ENCODE measurements at places on chromosomes 4 and X.

DNA sequence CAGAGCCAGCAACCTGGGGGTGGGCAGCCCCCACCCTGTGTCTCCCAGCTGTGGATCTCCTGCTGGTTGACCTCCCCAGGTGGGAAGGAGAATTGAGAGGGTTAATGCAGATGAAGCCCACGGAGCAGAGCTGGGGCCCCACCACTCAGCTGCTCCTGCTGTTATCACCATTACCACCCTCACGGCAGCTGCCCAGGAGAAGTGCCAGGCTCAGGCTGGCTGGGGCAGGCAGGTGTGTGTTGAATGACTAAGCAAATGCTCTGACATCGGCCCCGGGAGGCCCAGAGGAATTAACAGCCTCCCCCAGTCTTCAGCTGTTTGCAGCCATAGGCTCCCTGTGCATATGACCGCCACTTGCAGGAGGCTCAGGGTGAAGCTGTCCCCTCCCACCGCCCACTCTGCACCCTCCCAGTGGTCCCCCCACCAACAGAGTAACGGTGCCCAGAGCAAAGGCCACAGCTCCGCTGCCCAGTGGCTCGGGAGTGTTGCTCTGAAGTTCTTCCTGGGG, 133.8 kb downstream of the CPZ start:
- DNase-seq = no peak

DNA sequence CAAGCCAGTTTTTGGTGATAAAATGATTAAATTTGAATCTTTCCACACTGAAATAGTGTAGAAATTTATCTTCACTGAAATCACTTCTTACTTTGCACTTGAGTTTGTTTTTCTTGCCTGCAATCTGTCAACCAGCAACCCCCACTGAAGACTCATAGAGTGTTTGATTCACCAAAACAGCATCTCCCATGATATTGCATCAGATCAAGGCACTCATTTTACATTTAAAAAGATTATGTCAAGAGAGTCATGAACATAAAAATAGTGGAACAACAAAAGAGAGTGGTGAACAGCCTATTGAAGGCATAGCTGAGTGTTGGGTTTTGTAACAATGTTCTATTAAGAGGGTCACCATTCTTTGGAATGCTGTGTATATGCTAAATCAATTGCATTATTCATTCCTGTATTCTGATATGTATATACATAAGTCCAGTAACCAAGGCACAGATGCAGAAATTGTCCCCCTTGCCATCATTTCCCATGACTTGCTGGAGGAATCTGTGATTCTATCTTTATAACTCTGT, 1934.9 kb downstream of the ARAP2 start:
- DNase-seq = no peak

DNA sequence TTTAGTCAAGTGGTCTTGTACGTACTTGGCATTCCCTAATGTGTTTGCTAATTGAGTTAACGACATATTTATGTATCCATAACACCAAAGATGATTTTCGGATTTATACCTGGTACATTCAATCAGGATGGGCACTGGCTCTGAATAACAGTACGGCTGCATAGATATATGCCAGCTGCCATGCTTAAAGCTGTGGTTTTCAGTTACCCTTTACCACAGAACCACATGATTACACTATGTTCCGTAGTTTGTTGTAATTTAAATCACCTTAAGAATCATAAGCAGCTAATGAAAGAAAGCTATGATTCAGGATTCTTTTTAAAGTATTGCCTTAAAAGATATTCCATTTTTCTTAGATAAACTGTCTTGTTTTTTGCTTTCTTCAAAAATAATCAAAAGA, 53.6 kb downstream of the FIP1L1 start:
- DNase-seq = no peak

DNA sequence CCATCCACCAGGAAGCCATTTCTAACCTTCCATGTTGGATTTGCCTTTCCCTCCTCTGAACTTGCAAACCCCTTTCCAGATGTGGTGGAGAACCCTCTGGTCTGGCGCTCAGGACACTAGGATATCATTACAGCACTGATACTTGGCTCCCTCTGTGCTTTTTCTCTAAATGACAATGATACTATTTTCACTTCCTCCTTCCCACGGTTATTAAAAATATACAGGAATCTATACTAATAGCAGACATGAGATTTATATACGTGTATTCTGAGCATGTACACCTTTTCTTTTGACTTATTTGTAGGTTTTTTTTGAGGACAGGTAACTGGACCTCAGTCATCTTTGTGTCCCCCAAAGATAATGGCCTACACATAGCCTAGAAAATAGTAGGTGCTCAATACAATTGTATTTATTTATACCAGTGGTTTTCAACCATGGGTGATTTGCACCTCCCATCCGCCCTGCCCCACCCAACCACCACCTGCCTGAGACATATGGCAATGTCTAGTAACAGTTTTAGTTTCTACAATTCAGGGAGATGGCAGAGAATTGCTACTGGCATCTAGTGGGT, 60.4 kb upstream of the PLAC8 start:
- no peak for DNase-seq

- DNase-seq = no peak
Measured at GRCh38 chr4:16884673-16885460, 13.6 kb downstream of the LDB2 start.

DNA sequence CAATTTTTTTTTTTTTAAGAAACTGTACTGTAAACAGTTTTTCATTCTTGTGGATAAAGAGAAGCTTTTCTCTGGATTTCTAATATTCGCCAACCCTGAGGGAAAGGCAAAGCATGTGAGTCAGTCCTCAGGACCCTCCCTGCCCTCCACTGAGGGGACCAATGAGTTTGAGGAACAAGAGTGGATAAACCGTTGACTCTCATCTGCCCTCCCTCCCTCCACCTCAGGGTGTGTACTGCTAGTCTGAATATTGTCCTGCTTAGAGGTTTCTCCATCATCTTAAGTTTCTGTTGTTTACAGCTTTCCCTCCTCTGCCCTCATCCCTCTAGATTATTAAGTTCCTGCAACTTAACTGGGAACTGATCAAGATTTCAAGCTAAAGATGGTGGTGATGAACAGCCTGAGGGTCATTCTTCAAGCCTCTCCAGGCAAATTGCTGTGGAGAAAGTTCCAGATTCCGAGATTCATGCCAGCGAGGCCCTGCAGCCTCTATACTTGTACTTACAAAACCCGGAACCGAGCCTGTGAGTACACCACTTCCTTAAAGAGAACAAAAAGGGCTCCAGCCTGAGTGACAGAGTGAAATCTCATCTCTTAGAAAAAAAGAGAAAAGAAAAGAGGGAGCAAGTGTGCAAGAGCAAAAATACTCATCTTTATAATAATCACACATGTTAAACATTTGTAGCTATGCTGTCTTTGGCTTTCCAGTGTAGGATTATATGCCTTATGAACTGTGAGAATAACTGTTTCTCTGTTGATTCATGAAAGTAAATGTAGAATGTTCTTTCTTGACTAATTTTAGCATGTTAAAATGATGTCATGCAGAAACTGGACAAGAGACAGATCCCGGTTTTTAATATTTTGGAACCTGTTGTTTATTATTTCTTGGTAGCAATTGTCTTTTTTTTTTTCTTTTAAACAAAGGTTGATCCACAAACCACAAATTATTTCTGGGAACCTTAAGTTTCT, 11.9 kb downstream of the CA5B start:
- DNase-seq = no peak
